Effector CD4-positive, alpha-beta T cell (primary cell): ENCODE measurements at places on chromosomes 7 and 10.

- no peak for DNase-seq
Observed at GRCh38 chr7:32164341-32164996, 94.3 kb upstream of the PDE1C start.

GRCh38 chr7:39621784-39622411 lies 1.5 kb upstream of the RALA start:
- DNase-seq: no peak

DNA sequence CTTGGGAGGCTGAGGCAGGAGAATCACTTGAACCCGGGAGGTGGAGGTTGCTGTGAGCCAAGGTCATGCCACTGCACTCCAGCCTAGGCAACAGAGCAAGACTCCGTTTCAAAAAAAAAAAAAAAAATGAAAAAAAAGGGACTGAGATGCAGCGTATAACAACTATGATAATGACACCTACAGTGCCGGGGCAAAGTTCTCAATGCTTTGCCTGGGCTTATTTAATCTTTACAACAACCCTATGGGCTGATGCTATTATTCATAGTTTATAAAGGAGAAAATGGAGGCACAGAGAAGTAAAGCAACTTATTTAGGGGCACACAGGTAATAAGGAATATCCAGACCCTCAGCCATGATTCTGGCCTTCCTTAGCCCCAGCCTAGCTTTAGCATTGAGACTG lies 47.6 kb downstream of the SUGCT start:
- DNase-seq: no peak

- no peak for DNase-seq
Observed at GRCh38 chr10:29486433-29486832, 148.3 kb downstream of the SVIL start.

DNA sequence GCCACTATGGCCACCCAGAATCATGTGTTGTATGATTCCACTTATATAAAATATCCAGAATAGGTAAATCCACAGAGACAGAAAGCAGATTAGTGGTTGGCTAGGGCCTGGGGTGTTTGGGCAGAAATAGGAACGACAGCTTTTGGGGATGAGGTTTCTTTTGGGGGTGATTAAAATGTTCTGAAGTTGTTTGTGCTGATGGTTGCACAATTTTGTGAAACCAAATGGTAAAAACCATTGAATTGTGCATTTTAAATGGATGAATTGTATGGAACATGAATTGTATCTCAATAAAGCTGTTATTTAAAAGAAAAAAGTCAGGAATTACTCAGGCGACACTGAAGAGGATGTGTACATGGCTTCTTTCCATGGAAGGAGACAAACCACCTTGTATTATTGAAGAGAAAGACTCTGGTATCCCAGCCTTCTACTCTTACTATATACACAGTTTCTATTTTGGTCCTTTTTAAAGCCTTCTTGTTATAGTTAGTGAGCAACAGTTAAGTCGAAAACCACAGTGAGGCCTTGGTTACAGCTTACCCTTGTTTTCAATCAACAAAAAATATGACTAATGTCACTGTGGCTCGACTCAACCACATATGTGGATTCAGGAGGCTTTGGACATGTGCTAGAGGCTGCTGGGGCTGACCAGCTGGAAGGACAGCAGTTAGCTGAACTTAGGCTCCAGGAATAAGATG lies 57.1 kb upstream of the KMT2E start:
- DNase-seq: no peak

GRCh38 chr10:69010151-69010640 lies 21.6 kb downstream of the KIFBP start:
- DNase-seq: no peak

DNA sequence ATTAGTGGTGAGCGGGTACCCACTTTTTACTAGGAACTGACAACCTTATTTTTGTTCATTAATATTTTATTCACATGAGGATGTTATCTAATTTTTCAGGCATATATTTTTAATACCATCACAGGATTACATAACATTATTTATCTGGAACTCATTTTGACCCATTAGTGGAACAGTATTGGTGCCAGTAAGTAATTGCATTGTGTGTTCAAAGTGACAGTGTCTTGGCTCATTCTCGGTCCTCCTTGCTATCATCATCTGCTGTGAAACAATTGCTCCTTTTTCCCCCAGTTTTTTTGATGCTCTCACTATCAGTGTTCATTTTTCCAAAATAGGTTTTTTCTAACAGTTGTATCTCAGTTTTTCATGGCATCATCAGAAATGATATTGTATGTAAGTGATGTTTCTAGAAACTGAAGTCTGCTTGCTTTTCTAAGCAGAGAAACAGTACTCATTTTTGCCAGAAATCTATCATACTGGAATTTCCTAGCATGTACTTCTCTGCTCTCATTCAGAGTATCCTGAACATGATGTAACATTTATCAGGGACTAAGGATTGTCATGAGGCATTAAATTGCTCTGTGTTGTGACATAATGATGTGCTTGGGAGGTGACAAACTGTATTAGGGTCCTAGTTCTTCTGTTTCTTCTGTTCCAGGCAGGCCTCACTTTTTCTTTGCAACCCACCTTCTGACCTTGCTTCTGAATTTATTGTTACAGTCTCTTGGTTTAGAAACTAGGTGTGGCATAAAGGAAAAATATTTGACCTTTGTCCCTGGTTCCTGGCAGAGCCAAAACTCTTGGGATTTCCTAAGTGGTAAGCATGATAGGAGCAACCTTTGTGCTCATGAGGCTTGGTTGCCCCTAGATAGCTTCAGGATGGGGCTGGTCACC lies 4.2 kb downstream of the NUB1 start:
- no peak for DNase-seq

- DNase-seq: no peak
Observed at GRCh38 chr7:13727279-13727678, 262.2 kb downstream of the ETV1 start.

DNA sequence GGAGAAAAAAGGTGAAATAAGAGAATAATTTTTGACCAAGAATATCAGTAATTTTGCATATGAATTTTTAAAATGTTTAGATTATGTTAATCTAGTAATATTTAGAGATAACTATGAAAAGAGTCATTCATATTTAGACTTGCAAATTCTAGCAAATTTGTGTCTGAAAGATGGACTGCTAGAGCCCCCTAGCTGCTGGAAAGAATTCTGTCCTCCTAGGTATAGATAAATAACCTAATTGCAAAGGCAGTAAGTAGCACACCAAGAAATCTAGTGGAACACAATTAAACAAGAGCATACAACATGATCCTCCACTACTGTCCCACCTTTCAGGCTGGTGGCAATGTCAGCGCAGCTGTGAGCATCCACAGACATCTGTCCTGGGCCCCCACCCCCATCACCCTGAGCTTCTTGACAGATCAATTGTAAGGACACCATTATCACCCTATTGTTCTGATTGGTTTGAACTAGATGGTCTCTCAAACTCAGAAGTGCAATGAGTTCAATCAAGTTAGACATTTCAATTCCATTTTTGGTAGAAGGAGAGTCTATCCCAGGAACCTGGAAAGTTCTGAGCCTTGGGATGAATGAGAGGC lies 15.0 kb upstream of the GFRA1 start:
- DNase-seq: no peak

GRCh38 chr10:75506930-75507329 lies 75.5 kb downstream of the LRMDA start:
- no peak for DNase-seq

DNA sequence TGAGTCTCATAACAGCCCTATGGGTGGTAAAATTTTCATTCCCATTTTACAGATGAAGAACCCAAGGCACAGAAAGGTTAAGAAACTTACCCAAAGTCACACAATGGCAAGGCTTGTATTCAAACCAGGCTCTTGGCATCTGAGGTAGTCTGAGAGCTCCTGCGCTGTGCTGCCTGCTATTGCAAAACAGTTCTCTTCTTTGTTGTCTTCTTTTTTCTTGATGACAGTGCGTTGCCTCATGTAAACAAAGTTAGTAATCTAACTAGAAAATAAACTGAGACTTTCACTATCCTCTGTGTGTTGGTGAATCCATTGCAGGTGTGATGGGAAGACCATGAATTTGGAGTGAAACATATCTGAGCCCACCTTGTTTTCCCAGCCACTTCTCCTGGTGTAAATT lies 240.8 kb downstream of the PTEN start:
- DNase-seq: no peak

DNA sequence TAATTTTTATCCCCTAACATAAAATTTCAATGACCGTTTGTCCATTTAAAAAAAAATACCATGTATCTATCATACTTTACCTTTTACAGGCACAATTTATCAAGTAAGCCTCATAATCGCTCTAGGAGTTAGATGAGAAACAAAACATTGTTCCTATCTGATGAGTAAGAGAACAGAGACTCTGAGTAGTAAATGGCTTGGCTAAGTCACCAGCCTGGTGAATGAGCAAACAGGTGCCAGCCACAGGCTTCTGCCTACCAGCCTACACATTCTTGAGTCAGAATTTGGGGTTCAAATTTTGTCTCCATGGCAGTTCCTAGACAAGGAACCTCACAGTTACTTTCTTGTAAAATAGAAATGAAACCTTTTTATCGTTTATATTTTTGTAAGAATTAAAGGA lies 235.4 kb downstream of the HGF start:
- DNase-seq: no peak

DNA sequence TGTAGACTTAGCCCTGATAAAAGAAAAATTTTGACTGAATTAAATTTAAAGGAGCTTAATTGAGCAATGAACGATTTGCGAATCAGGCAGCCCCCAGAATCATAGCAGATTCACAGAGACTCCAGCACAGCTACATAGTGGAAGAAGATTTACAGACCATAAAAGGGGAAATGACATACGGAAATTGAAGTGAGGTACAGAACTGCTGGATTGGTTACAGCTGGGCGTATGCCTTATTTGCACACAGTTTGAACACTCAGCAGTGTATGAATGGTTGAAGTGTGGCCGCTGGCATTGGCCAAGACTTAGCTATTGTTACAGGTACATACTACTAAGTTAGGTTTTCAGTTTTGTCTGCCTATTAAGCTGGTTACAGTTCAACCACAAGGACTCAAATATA lies 433.5 kb upstream of the CELF2 start:
- no peak for DNase-seq

- no peak for DNase-seq
Observed at GRCh38 chr10:77230194-77230593, 407.4 kb downstream of the KCNMA1 start.

DNA sequence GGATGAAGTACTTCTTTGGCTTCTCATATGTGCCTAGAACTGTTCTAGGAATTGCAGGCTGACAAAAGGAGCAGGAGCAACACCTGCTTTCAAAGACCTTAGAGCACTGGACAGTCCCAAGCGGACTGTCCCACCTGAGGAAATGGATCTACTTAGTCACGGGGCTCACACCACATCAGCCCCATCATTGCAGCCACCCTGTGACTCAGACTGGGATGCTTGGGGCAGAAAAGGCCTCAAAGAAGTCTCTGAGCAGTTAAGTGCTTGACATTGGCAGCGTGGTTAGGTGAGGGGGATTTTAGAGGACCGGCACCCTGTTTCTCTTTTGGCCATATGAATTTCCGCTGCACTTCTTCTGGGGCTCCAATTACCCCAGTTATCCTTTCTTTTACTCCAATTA lies 256.6 kb downstream of the USP6NL start:
- DNase-seq: no peak

DNA sequence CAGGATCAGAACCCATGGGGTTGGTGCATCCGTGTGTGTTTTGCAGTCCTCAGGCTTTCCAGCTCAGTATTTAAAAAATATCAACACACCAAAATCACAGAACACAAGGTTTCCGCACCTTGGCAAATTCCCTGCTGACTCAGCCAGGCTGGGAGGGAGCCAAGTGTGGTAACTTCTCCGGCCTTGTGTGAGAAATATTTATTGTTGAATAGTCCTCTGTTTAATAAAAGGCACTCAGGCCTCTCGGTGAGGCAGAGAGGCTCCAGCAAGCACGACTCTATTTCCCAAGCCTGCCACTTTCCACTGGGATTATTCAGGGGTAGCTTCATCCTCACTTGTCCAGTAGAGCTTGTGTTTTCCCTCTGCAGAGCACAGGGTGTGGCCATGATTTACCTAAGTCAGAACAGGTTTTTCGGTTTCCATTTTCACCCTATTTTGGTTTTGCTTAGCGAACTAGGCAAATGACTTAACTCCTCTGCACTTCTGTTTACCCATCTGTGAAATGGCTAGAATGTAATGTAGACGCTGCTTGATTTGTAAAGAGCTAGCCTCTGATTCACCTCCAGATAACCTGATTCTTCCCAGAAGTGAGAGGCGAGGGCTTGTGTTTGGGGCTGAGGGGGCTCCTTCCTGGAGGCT lies 13.0 kb upstream of the CHST15 start:
- DNase-seq: no peak

DNA sequence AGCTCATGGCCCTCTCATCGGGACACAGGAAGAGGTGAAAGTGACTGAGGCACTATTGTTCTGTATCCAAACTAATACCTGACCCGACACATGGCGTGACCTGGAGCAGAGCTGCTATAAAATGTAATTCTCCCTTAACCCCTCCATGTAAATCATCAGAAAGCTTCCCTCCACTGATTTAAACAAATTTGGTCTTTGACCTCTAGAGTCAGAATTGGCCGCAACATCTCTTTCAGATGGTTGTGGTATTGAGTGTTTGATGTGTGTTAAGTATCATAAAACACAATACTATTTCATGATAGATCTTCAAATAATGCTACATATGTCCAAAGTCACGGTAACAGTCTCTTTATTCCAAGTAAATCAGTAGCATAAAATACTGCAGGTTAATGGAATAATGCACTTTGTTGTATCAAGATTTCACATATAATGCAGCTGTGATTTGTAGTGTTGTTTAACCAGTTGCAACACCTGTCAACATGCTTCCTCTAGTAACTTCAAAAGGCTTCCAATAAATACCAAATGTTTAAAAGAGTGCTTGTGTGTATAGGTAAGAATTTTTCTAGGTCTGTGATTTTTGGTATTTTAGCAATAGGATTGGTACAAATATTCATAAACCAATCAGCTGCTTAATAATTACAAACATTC lies 144.3 kb downstream of the AGMO start:
- no peak for DNase-seq

DNA sequence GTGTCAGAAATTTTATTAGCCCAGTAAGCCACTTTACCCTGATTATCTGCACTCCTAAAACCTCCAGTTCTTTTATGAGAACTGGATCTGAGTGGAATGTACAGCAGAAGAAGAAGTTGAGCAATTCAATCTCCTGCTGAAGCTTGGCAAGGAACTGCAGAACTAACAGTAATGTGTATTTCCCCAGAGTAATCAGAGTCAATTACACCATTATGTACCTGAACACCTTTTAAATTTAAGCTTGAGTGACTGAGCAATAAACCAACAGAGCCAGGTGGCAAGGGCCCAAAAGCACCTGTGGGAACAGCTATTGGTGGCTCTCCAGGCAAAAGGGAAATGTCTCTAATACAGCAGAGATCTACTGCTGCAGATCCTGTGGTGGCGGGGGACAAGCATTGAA lies 40.1 kb upstream of the AKR1C2 start:
- no peak for DNase-seq

- DNase-seq: no peak
Observed at GRCh38 chr10:11891776-11892486, 68.8 kb downstream of the PROSER2 start.

DNA sequence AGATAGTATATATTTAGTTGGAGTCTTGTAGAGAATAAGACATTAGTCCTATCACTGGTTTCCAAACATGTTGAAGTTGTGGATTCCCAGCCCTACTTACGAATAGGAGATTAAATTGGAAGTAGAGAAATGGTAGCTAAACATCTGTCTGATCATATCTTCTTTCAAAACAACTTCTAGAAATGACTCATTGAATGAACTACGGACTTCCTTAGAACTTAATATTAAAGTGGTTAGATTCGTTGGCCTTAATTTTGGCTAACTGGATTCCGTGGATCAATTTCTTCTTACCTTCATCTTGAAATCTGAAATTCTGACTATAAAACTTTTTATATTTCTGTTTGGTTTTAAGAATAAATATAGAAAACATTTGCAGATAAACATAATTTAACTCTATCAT lies 3.4 kb downstream of the PHF14 start:
- no peak for DNase-seq
